ENCODE measurements at places on chromosomes 12 and 14.
A peak's percentile ranks its signal among the peaks of the same experiment; 100 is the strongest.

GRCh38 chr14:93703941-93704340, 84.3 kb downstream of the PRIMA1 start:
- DNase-seq = no peak

DNA sequence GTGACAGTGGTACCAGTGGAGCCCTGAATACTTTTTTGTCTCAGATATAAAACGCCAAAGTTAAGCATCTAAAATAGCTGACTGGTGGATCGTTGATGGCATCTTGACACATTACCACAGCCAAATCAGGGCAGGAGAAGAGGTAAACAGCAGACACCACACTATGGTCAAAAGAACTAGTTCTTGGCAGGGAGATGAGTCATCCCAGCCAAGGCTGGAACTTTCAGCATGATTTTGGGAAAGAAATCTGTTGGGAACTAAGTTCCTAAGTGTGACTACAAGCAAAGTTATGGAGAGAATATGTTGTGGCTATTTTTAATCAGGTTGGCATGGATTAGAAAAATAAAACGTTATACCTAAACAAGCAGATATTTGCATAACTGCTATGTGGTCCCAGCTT, 36.9 kb downstream of the LGR5 start:
- DNase-seq = no peak

DNA sequence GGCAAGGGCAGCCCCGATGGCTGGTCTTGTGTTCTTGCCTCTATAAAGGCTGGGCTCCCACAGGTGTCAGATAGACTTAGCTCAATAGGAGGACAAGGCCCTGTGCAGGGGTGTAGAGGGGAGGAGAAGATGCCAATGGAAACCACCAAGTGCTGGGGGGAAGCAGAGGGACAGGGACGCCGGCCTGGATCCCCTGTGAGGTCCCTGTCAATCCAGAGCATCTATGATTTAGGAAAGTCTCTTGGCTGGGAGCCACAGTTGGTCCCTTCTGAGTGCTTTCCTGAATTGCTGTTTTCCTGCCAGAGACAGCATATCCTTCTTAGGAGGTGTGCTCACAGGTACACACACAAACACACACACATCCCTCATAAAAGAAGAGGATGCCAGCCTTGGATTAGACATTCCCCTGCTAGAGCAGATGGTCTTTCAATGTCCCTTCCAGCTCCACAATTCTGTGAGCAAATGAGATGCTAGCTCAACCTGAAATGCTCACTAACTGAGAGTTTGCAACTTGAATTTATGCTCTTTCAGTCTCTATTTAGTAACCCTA, 62.7 kb downstream of the TTC7B start:
- no peak for DNase-seq

GRCh38 chr14:85663667-85664066, 133.7 kb downstream of the FLRT2 start:
- no peak for DNase-seq

GRCh38 chr12:2982361-2982760, 23.2 kb downstream of the TEAD4 start:
- DNase-seq = no peak

DNA sequence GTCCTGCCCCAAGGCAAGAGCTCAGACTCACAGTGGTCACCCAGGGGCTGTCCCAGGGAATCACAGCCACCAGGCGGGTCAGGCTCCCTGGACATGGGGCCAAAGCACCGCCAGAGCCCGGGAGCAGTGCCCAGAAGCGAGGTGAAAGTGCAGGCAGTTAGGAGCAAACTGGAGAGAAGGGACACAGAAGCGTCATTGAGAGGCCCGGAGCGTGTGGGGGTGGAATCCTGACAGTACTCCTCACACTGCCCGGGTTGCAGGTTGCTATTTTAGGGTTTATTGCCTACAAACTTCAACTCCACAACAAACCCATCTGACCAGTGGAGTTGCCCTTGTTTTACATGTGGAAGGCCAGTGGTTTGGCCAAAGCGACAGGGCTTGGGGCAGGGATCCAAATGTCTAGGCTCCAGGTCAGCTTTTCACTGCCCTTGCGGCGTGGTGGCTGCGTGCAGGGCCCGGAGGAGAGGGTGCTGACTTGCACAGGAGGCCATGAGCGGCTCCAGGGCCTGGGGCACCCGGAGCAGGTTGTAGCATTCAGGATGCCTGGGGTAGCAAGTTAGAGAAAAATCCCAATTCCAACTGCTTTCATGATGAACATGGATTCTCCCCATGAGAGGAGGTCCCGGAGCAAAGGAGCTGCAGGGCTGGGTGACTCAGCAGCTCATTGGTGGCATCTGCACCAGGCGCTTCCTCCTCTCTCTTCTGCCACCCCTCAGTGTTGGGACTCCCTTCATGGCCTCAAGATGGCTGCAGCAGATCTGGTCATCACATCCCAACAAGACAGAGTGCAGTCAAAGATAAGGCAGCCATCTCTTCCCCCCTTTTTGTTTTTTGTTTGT, 112.3 kb upstream of the NCOR2 start:
- DNase-seq = peak; percentile 53

GRCh38 chr12:71092290-71092689, 65.5 kb downstream of the TSPAN8 start:
- no peak for DNase-seq

- DNase-seq = no peak
These were observed 355.5 kb downstream of the DPF3 start for GRCh38 chr14:72538387-72538786.

DNA sequence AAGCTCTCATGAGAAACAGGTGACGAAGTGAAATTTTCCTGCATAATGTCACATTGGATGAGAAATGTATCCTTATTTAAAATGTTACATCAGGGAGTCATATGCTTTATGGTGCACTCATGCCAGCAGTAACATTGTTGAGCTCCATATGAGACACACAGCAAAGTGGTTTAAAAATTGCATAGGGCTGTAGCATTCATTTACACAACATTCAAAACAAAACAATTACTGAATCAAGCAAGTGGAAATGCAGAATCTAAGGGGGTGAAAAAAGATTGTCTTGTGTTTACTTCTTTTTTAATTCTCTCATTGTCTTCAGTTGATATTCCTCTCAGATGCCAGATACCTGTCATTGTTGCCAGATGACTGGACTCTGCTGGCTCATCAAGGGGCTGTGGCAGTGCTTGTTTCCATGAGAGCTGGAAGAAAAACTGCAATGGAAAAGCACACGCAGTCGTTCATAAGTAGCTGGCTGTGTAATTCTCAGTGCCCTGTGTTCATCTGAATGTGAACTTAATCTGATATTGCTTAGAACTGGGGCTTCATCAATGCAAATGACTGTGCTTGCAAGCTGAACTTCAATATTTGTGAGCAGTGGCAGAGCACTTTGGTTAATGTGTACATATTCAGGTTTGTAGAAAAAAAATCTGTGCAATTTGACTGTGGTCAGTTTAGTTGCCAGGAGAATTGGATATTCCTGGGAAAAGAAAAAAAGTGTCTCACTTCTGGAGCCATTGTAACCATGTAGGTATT, 305.6 kb downstream of the RAD51B start:
- no peak for DNase-seq

DNA sequence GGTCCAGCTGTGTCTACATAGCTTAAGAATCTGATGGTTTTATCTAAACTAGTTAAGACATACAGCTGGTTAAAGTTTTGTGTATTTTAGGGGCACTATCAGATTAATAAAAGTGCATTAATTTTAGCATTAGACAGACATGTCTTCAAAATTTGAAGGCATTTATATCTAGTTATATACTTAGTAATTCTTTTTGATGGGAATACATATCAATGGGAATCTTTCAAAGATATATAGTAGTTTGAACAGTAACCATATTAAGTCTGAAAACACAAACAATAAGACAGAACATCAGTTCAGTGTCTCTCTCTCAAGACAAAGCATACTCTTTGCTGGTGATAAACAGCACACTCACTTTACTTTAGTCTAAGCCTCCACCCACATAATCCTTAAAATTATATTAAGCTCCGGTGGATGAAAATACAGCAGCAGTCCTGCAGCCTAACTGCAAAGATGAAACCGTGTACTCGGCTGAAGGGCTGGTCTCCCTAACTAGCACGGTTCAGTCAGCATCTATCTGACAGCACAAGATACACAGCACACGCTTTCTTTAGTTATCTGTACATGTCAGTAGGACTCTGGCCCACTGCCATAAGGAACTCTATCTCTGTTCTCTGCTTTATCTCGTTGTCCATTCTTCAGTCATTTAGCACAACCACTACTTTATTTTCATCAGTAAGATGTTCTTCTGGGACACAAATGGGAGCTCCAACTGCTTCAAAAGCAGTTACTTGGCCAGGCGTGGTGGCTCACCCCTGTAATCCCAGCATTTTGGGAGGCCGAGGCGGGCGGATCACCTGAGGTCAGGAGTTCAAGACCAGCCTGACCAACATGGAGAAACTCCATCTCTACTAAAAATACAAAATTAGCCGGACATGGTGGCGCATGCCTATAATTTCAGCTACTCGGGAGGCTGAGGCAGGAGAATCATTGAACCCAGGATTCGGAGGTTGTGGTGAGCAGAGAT, 80.5 kb downstream of the MED13L start:
- peak; percentile 99 for DNase-seq

GRCh38 chr14:86196471-86196870, 666.5 kb downstream of the FLRT2 start:
- DNase-seq = no peak

- no peak for DNase-seq
These were observed 42.0 kb upstream of the BMAL2 start for GRCh38 chr12:27290501-27291168.

GRCh38 chr14:93720981-93721483, 67.3 kb downstream of the PRIMA1 start:
- no peak for DNase-seq

- peak; percentile 49 for DNase-seq
These were observed 80.0 kb downstream of the NTF3 start for GRCh38 chr12:5511644-5512600.

DNA sequence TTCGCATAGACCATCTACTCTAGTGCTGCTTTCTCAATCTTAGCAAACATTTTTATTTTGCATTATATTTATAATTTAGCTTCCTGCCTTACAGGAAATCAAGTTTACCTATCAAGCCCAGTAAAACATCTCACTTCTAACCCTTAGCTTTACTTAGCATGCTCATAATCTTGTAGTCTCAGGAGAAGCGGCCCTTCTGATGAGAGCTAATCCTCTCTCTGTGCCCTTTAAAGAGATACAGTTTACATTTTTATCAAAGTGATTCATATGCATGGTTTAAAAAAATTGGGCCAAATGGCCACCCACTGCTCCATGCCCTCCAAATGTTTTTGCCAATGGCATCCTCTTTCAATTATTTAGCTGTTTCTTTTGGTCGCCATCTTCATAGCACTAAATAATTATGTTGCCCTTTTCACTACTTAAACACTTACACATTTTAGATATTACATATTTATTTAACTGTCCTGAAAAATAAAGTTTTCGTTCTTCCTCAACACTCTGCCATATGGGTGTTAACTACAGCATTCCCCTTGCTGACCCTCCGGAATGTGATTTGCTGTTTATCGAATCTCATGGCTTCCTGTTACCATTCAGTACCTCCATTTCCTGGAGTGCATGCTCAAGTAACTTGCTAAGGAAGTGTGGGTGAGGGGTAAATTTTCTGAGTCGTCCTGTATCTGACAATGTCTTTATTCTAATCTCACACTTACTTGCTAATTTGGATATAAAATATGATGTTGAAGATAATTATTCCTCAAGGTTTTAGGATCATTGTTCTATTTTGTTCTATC, 29.3 kb downstream of the YLPM1 start:
- DNase-seq = no peak

DNA sequence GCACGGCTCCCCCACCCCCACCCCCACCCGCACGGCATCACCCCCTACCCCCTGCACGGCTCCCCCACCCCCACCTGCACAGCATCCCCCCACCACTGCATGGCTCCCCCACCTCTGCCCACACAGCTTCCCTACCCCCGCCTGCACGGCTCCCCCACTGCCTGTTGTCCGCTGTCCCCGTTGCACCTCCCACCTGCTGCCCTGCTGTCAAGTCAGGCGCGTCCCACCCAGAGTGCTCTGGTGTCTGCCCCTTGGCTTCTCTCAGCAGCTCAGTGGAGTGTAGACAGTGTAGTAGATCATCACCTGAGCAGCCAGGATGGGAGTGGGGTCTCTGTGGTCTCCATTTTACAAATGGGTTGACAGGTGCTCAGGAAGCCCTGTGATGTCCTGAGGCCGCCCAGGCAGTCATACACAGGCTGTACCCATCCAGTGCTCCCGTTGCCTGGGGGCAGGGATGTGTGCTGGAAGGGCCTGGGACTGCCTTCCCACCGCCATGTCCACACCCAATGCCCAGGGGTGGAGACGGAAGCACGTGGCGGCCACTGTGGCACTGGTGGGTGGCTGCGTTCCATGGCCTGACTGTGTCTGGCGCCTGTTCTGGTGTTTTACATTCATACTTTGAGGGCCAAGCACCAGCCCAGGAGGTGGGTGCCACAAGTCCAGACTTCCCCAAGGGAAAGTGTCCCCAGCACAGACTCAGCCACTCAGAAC, 32.5 kb downstream of the PACS2 start:
- DNase-seq = no peak

GRCh38 chr12:70031046-70031445, 206.0 kb downstream of the MYRFL start:
- DNase-seq = no peak

- no peak for DNase-seq
These were observed at the start of gene PRH2 for GRCh38 chr12:10928746-10929286. Gene PRH2 (plus strand): TSS chr12:10929236. CDS start chr12:10929274, 38 bp downstream.

DNA sequence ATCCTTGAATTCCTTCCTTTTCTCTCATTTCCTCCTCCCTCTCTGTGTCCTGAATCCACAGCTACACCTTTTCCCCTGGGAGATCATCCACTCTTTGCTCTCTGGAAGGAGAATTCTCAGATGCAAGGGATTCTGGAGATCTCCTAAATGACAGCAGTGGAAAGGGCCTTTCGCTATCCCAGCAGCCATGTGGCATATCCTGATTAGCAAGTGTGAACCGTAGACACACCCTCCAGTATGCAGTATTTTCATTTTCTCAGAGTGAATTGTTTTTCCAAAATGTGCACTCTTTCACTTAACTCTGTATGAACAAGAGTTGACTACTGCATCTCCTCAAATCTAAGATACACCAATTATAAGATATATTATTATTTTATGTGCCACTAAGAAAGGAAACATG, 6.0 kb downstream of the GARIN2 start:
- DNase-seq = no peak

- no peak for DNase-seq
These were observed 53.5 kb upstream of the BEGAIN start for GRCh38 chr14:100640471-100641273.

- no peak for DNase-seq
These were observed 2.9 kb upstream of the EMP1 start for GRCh38 chr12:13193505-13194231.

DNA sequence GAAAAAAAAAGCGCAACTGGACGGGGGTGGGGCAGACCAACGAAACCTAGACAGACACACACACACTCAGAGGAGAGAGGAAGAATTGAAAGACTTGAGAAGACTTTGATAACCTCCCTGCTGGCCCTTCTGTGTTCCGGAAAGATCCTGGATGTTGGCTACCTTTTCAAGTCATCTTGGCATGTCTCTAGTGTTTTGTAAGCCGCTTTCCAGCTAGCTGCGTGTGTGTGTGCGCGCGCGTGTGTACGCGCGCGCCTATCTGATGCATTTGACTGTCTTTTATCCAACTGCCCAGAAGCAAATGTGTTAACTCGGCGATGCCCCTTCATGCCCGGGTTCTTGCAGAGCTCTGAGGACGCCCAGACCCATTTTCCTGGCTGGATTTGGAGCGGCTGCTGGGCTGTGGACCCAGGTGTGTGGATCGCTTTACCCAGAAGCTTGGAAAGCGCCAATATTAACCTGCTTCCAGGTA, 664 bp downstream of the LRFN5 start:
- no peak for DNase-seq

- no peak for DNase-seq
These were observed 44.6 kb upstream of the KRAS start for GRCh38 chr12:25295361-25295760.

All from erythroblast (primary cell).